Fibroblast of upper back skin (primary cell): ENCODE measurements at places on chromosomes 1 and 21.

DNA sequence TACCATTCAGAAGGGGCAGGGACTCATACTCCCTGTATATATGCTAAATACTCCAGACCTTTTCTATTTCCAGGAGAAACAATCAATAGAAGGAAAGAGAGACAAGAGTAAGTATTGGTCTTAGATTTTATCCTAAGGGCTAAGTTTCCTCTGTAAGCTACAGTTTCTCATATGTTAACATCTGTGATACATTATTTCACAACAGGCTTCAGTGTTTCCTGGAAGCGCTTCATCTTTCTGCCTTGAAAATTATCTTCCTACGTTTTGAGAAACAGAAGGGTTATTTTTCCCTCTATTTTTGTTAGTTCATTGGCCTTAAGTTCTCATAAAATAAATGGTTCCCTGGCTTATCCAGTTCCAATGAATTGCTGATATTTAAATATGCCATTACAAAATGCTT is 15.6 kb downstream of the FMO1 start:
- DNase-seq: peak; percentile 53

GRCh38 chr1:150148837-150149270 is 862 bp upstream of the PLEKHO1 start:
- peak; percentile 51 for DNase-seq

- DNase-seq: peak; percentile 79
These were observed at the start of gene FUCA1 for GRCh38 chr1:23867895-23868556. TSS of gene FUCA1 (minus strand) at chr1:23868290. CDS start at chr1:23868286, 4 bp downstream.

- no peak for DNase-seq
These were observed 91.4 kb upstream of the DEPDC1 start for GRCh38 chr1:68588304-68588703.

- no peak for DNase-seq
These were observed 766 bp downstream of the AGO4 start for GRCh38 chr1:35808450-35809113.

- no peak for DNase-seq
These were observed 26.4 kb upstream of the SYCP1 start for GRCh38 chr1:114828251-114828650.

GRCh38 chr1:175493321-175494010 is 249.9 kb downstream of the TNR start:
- no peak for DNase-seq
